ENCODE measurements at places on chromosomes 3 and 15.

DNA sequence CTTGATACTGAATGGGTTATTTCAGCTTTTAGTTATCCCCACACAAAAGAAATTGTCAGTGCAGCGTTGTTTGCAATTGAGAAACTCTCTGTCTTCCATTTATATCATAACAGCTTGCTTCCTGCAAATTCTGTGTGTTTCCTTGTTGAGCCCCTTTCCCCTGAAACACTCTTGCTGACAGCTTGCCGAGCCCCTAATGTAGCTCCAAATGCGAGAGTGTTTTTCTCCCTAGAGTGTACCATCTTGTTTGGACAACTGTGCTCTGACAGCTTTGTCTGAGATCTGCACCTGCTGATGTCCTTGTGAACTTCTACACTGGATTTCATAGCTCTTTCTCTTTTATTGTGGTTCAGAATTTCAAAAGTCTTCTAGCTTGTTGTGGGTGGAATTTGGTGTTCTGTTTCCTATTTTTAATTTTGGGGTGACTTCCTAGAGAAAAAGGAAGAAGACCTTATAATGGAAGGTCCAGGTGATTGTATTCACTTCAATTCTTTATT is 343.5 kb downstream of the PDCD6IP start:
- DNase-seq, result no peak

DNA sequence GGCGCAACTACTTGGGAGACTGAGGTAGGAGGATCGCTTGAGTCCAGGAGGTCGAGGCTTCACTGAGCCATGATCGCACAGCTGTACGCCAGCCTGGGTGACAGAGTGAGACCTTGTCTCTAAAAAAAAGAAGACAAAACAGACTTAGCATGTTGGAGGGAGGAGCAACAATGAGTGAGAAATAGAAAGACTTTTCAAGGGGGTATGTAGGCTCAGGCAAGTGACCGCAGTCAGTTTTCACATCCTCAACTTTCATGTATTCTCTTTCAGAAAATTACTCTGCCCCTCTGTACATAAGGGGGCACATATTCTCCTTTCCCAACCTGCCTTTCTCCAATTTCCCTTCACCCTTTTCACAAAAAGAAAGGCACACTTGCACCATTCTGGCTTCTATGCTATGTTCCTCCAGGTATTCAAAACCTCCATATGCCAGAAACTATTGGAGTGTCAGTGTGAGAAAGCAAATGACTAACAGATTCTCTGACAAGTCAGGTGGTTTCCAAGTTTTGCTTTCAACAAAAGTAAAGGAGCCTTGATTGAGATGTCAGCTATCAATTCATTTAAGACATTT is 7.6 kb downstream of the NSUN3 start:
- no peak for DNase-seq

DNA sequence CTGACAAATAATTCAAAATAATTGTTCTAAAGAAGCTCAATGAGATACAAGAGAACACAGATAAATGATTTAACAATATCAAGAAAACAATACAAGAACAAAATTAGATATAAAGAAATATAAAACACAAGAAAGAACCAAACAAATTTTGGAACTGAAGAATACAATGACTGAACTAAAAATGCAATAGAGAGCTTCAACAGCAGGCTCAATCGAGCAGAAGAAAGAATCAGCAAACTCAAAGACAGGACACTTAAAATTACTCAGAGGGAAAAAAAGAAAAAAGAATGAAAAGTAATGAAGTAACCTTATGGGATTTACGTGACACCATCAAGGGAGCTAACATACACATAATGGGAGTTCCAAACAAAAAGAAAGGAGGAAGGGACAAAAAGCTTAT is 32.1 kb downstream of the CCDC54 start:
- no peak for DNase-seq

DNA sequence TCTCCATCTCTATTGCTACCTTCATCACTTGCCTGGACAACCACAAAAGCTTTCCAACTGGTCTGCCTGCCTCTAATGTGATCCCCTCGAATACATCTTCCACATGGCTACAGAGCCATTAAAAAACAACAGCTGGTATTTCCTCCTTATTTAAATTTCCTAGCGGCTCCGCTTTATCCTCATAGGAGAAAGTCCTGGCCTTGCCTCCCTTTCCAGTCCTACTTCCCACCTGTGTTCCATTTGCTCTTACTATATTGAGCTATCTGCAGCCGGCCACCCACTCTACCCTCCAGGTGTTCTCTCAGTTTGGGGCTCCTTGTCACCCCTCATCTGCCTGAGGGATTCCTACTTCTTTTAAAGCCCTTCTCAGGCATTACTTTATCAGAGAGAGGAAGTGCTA is 49.7 kb upstream of the TSPAN3 start:
- no peak for DNase-seq

GRCh38 chr3:61617651-61618050 is 56.3 kb downstream of the PTPRG start:
- no peak for DNase-seq

- no peak for DNase-seq
Observed at GRCh38 chr3:79953591-79954101, 185.8 kb upstream of the ROBO1 start.

- DNase-seq, result no peak
Observed at GRCh38 chr15:80989081-80989517, 520 bp downstream of the MESD start.

- peak; percentile 83 for DNase-seq
Observed at GRCh38 chr3:153221748-153222162, 59.7 kb downstream of the RAP2B start.

DNA sequence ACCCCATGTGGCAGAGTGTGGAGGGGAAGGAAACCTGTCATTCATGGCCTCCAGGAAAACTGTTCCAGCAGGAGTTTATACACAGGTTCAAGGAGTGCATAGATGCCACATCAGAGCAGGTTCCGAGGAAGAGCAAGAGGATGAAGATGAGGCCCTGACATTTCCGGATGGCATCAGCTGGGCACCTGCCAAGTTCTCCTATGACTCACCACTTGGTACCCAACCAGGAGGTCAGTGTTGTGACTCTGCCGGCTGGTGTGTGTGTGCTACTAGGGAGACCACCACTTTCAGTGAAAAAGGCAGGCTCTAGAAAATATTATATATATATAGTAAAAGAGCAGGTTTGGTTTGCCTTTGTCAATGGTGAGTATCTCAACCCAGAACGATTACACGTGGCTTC is 69.3 kb downstream of the NTRK3 start:
- DNase-seq, result no peak

GRCh38 chr3:69443457-69443920 is 57.6 kb upstream of the FRMD4B start:
- no peak for DNase-seq

GRCh38 chr15:27183201-27183600 is 212.2 kb downstream of the GABRG3 start:
- no peak for DNase-seq

DNA sequence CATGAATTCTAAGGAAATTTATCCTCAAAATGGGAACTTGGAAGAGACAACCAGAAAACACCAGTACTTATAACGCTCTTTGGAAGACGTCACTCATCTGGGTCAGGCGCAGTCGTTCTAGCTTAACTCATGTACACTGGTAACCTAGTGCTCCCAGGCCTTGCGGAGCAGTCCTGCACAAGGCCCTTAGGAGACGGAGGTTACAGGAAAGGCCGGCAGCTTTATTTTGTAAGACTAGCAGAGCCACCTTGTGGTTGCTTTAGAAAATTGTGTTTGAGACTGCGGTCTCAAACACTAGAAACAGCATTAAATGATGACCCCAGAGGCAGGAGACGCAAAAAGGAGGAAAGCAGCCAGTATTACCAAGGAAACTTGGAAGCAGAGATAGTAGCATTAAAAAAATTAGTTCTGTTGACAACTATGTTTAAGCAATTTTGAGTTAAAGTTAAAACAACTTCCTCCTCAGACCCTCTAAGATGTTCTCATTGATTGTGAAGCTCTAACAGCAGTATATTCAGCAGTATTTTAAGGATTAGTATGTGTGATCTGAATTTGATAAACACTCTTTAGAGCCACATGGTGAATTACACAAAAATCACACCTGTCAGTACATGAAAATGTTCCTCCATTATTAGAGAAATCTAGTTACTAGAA is 141.9 kb upstream of the C2CD4B start:
- peak; percentile 59 for DNase-seq

DNA sequence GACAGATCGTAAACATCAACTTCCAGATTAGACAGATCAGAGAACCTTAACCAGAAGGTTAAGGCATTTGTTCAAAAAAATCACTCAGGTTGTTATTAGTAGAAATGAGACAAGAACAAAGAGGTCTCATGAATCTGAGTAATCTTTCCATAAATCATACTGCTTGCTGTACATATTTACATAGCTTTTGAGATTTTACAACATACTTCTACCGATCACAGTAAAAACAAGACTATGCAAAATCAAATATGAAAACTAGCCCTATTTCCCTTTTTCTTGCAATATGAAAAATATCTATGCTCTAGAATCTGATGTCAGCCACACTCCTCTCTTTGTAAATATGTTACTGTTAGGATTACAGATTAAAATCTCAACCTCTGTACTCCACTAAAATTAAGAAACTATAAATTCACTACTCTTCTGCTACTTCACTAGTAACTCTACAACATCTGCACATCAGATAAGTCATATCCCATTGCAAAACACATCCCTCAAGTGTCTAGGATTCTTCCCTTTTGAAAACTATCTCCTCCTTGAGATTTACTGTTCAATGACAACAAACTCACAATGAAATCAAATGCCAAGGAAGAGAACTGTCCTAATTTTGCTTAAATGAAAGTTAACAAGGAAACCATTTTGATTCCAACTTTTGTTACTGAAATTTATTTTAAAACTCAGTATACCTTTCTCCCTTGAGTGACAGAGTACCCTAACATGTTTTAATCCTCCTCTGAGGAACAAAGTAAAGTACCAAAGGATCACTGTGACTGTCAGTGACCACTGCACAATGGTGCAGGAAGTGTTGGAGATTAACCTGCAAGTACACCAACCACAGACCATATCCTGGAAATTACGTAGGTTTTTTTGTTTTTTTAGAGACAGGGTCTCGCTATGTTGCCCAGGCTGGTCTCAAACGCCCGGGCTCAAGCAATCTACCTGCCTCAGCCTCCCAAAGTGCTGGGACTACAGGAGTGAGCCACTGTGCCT is 12.8 kb downstream of the DCUN1D1 start:
- DNase-seq, result no peak

DNA sequence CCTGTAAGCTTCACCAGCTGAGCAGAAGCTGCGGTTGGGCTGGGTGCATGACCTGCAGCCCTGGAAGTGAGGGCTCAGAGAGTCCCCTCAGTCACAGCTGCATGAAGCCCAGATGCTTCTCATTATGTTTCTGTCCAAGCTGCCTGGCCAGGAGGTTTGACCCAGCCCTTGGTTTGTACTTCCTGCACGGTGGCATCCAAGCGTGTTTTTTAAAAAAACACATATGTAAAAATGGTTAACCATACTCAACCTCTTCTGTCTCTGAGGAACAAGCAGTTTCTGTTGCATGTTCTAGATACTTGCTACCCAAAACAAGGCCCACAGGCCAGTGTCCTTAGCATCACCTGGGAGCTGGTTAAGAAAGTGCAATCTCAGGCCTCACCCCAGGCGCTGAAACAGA is 76.0 kb upstream of the ATP10A start:
- no peak for DNase-seq

DNA sequence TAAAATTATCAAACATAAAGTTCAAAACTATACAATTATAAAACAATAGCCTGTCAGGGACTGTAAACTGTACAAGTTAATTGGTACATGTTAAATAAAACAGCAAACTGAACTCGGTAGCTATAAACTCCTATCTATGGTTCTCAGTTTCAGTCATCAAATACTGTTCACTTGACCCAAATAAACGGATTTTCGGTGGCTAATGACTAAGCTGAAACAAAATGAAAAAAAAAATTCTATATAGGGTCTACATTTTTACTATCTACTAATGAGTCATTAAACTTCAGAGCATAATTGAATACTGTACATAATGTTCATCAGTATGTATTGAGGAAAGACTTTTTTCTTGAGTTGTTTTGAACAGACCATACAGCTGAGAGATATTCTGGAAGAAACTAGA is 6.6 kb downstream of the PROK2 start:
- DNase-seq, result no peak

GRCh38 chr15:37818152-37818677 is 116.2 kb upstream of the TMCO5A start:
- DNase-seq, result no peak

Measured in SJSA1 (cell line).